ENCODE measurements at places on chromosomes 12 and 14.

DNA sequence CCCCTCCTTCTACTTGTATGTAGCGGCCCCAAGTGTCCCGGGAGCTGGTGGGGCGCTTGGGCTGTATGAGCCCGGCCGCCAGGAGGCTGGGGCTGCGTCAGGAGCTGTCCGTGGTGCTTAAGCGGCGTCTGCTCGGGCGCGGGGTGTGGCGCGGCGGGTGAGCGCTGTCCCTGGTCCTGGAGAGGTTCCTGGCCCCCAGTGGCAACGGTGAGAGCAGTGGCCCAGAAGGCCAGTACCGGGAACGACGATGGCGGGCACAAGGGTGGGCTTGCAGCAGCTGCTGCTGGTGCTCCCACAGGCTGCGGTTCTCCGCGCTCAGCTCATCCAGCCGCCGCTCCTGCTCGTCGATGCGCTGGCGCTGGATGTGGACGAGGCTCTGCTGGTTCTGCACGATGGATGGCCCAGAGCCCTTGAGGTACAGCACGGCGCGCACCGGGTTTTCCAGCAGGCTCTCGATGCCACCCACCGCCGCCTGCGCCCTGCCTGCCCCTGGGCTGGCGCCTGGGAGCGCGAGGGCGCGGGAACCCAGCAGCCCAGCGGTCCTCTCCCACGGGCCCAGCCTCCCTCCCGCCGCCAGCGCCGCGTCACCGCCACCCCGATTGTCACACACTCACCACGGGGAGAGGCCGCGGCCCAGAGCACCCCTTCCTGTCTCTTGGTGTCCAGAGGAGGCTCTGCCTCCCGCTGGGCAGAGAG, 41.9 kb upstream of the FKBP4 start:
- DNase-seq: peak; percentile 73

DNA sequence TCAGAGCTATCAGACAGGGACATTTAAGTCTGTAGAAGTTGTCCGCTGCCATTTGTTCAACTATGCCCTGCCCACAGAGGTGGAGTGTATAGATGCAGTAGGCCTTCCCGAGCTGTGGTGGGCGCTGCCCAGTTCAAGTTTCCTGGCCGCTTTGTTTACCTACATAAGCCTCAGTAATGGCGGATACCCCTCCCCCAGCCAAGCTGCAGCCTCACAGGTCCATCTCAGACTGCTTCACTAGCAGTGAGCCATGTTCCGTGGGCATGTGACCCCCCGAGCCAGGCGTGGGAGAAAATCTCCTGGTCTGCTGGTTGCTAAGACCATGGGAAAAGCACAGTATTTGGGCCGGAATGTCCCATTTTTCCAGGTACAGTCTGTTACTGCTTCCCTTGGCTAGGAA, 165.9 kb downstream of the MIPOL1 start:
- DNase-seq: no peak

GRCh38 chr14:81085596-81085995, 130.2 kb downstream of the TSHR start:
- no peak for DNase-seq

DNA sequence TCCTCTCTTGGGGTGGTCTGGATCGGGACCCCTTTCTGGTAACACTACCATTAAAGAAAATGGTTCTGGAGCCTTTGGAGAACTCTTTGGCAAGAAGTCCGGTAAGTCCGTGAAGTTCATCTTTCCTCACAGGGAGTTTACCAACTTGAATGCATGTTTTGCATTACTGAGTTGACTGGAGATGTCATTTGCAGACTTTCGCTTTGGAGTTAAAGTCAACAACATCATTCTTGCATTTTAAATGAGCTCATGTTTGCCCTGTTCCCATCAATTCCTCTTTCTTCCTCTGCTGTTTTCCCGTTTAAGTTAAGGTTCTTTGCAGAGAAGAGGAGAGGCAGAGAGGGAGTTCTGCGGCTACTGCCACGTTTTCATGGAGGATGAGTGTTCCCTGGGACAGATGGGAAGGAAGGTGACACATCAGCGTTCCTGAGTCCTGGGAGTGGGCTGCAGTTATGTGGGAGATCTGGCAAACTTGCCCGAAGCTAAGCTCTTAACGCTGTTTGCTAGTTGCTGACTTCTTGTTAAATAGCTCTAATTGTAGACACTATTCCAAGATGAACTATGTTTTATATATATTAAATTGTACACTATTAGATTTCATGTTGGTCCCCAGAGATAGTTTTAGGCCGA, 18.8 kb upstream of the PRICKLE1 start:
- DNase-seq: no peak

- DNase-seq: no peak
Observed at GRCh38 chr14:74649673-74650072, 37.6 kb upstream of the LTBP2 start.

DNA sequence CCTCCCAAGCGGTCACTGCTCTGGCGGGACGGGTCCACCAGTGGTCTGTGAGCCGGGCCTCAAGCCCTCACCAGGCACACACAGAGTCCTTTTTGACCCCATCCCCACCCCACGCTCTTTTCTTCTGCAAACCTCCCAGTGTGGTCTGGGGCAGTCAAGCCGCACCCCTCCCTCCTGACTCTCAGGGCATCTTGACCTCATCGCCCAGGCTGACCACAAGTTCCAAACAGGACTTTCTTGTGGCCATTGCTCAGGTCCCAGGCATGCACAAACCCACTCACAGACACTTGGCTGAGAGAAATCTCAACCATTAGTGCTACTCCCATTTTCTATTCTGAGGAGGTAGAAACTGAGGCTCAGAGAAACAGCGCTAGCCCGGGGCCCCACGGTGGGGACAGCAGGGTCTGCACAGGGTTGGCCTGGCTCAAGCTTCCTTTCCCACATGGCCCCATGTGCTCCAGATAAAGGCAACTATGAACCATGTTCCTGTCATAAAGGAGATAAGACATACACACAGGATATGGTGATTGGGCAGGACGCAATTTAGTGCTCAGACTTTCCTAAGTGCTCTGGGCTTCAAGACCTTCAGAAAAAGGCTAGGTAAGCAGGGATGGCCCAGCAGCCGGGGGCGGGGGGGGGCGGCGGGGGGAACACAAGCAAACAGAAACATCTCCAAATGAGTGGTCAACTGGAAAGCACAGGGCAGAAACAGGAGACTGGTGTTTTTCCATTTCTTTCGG, 69.6 kb downstream of the ITPK1 start:
- DNase-seq: peak; percentile 72

DNA sequence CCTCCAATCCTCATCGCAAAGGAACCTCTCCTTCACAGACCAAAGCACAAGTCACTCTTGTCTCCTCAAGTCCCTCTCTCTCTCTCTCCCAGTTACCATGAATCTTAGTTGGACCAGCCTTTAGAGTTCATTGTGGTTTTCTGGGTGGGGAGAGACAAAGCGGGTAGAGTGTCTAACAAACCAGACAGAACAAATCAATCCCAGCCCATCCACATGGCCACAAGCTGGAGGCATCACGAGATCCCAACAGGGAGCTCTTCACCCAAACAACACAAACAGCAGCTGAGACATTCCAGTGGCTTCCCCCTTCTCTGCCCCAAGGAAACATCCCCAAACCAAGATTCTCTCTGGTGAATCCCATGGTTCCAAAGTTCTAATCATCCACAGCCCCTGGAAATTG, 22.4 kb downstream of the ACTN1 start:
- DNase-seq: no peak

- DNase-seq: no peak
Observed at GRCh38 chr12:104903648-104904423, 54.3 kb downstream of the SLC41A2 start.

GRCh38 chr14:51401272-51401671, 161.2 kb downstream of the TMX1 start:
- no peak for DNase-seq

DNA sequence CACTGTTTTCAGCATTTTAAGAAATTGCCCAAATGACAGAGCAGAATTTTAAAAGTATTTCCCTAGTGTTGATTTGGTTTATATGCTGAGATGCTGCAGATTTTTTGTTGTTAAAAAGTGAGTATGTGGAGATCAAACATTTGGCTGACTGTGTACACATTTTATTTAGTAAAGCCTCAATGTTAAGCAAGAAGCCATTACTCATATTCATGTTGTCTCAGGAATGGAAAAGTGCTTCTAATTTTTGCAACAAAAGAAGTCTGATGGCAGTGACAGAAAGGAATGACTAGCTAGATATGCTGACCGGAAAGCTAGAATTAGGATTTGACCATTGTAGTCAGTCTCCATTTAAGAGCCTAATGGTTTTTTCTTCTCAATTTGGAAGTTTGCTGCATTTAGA, 22.5 kb downstream of the SLC38A6 start:
- no peak for DNase-seq

- peak; percentile 76 for DNase-seq
Observed at GRCh38 chr14:74502236-74503019, 8.9 kb downstream of the ISCA2 start.

DNA sequence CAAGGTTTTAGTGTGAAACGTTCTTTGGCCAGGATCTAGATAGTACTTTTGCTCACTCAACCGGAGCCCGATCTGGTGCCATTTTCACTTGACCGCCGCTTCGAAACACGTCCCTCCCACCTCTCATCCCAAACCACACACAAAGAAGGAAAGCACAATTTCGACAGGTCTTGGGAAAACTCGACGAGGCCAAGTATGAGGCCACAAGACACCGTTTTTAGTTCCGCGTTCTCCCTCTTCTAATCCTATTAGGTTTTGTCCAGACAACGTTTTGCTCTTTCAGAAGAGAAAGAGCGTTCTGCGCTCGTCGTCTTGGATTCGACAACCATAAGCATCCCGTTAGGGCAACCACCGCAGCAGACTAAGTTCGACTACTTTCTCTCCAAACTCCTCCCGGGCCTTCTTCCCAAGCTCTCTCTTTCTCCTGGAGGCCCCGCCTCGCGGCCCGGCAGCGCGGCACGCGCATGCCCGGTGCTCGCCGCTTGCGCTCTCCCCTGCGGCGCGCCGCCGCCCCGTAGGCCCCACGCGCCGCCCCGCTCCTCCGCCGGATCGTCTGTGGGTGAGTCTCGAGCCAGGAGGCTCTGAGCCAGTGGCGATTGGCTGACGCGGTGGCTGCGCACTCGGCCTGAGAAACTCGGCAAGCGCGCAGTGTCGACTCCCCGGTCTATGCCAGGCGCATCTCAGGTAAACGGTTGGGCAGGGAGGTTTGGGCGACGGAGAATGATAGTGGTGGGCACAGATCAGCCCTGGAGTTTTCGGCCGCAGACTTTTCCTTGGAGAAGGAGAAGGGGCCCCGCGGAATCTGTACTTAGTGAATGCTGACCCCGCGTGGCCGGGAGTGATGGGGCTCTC, at the start of gene MIPOL1:
Gene MIPOL1, plus strand, starts transcription at position 517 of the 852 bp plus-strand sequence. CDS start 49,952 bp downstream, outside the sequence.
- peak; percentile 84 for DNase-seq

GRCh38 chr14:32510815-32511214, 181.7 kb downstream of the AKAP6 start:
- no peak for DNase-seq

DNA sequence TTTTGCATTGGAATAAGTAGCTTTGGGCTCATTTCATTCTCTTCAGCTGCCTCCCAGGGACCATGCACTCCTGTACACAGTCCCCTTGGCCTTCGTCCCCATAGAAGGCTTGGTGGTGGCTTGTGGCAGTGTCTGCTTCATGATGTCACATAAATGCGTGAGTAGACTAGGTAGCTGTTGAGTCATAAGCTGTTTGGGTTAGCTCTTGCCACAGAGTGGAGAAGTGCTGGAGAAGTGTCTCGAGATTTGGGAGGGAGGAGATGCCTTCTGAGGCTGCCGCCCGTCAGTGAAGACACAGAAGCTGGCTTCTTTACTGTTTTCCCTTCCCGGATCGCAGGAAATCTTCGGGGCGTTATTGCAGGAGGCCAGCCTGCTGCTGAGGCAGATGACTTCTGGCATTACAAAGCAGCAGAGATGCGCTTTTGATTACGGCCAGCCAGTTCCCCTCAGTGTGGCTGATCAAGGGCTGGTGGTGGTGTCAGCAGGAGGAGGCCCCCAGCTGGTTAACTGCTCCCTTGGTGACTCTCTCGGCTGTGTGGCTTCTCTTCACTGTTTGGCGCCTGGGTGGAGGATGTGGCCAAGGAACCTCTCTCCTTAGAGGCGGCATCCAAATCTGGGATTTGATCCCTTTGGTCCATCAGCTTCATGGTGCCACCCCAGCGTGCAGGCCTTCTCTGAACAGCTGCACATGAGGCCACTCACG, 67.6 kb downstream of the AACS start:
- no peak for DNase-seq

GRCh38 chr14:95784137-95784536, 70.2 kb upstream of the TCL1A start:
- peak; percentile 21 for DNase-seq

DNA sequence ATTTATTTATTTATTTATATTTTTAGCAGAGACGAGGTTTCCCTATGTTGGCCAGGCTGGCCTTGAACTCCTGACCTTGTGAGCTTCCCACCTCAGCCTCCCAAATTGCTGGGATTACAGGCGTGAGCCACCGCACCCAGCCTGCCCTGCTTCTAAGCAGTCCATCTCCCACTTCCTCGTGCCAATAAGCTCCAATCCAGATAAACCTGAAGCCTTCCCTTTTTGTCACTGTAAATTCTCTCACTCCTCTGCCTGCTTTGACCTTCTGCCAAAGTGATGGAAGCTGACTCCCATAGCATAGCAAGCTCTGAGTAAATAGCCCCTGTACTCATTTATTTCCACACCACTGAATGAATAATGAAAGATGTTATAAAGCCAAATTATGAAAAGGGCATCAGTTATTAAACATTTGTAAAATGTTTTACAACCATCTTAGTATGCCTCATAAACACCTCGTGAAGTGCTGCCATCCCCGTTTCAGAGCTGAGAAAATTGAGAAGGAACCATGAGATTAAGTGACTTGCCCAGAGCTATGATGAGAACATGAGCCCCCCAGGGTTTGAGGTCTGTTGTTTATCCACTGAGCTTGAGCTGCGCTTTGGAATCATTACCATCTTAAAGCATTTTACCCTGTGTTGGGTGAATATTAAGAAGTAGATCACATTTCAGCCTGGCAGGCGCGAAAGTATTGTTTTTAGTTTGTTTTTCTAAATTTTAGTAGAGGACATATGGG, 30.4 kb downstream of the MANSC1 start:
- DNase-seq: no peak

DNA sequence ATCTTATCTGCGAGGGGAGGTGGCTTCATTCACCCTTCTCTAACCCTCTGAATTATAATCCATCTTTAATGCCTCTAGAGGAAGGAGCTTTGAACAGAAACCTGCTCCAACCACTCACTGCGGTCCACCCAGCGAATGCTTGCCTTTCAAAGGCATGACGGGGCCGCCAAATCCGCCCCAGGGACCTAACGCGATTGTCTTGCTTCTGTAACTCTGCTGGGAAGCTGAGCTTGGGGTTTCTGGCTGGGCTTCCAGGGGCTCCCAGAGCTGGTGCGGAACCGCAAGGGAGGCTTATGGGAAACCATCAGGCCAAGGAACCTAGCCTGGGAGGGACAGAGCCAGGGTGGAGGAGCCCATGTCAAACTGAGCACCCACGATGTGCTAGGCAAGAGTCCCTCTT, 231.2 kb upstream of the LHX5 start:
- no peak for DNase-seq

DNA sequence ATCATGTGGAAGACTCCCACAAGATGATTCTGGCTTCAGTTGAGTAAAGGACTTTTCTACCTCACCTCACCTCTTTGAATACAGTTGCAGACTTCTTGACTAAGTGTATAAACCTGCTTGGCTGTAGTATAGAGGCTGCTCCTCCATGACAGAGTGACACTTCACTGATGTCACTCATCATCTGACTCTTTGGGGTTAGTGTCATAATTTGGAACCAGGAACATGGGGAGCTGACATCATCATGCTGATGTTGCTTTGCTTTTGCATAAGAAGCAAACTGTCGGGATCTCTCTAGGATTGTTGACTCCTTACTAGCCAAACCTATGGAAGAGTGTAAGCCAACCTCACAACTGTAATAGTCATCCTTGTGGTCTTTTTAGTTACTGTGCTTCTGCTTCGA, 75.2 kb upstream of the PDZRN4 start:
- no peak for DNase-seq

GRCh38 chr12:70236990-70237389, 6.2 kb upstream of the CNOT2 start:
- no peak for DNase-seq

- no peak for DNase-seq
Observed at GRCh38 chr12:1611803-1612572, 17.0 kb upstream of the WNT5B start.

Data from hematopoietic multipotent progenitor cell treated with erythropoietin and hydrocortisone succinate and interleukin-3 and kit ligand, for 8 days (in vitro differentiated cells).